ENCODE measurements at places on chromosomes 3 and 15.

GRCh38 chr15:40104865-40105516 is 3.7 kb downstream of the BMF start:
- DNase-seq = no peak

DNA sequence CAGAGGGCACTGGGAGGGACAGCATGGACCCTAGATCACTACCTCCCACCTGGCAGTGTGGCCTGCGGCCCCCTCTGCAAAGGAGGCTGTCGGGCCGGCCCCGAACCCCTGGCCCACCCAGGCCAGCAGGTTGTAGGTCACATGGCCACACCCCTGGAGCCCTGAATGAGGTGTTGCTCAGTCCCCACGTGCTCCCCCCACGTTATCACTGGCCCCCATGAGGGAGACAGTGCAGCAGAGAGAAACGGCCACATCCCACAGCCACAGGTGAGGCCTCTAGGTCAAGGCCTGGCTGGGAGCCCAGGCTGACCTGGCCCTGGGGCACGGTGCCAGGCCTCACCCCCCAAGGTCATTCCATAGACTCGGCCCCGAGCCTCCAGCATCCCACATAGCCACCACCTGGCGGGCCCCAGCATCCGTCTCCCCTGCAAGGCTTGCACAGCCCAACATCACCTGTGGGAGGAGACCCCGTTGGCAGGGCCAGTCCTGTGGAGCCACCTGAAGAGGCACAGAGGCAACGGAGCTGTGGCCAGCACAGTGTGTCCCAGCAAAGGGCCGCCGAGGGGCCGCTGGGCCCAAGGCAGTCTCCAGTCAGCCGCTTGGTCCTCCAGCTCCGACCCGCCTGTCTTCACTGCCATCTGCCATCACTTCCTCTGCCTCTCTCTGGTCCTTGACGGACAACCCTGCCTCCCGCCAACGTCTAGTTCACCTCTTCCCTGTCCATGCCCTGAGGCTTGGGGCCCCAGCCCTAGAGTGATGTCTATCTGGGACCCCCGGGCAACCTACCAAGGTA is 53.1 kb downstream of the DNAJB8 start:
- no peak for DNase-seq

DNA sequence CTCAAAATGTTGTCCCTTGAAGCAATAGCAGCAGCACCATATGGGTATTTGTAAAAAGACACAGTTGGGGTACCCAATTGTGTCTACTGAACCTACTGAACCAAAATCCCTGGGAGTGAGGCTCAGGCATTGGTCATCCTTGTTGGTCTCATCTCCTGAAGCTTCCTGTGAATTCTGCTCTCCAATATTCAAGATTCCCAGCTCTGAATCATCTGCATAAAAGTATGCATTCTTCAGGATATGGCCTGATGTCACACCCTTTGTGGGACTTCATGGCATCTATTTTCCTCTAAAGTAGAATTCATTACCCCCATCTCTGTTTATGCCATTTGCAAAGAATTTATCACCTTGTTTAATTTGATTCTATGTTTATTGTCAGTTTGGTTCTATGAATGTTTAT is 13.3 kb upstream of the PTX3 start:
- no peak for DNase-seq

GRCh38 chr15:85630311-85630710 is 164.4 kb downstream of the KLHL25 start:
- DNase-seq = no peak

GRCh38 chr3:126659915-126660886 is 5.3 kb upstream of the TXNRD3 start:
- no peak for DNase-seq

DNA sequence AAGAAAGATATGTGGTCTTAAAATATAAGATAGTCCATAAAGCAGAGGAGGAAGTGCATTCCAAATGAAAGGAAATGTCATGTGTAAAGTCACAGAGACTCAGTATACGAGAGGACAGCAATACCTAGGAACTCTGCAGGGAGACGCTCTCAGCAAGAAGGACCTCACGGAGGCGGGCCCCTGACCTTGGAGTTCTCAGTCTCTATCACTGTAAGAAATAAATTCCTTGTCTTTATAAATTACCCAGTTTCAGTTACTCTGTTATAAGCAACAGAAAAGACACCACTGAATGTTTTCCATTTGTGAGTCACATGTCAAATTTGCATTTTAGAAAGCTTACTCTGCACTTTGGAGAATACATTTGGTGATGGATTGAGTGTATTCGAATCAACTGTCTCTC is 140.6 kb downstream of the GBE1 start:
- DNase-seq = no peak

DNA sequence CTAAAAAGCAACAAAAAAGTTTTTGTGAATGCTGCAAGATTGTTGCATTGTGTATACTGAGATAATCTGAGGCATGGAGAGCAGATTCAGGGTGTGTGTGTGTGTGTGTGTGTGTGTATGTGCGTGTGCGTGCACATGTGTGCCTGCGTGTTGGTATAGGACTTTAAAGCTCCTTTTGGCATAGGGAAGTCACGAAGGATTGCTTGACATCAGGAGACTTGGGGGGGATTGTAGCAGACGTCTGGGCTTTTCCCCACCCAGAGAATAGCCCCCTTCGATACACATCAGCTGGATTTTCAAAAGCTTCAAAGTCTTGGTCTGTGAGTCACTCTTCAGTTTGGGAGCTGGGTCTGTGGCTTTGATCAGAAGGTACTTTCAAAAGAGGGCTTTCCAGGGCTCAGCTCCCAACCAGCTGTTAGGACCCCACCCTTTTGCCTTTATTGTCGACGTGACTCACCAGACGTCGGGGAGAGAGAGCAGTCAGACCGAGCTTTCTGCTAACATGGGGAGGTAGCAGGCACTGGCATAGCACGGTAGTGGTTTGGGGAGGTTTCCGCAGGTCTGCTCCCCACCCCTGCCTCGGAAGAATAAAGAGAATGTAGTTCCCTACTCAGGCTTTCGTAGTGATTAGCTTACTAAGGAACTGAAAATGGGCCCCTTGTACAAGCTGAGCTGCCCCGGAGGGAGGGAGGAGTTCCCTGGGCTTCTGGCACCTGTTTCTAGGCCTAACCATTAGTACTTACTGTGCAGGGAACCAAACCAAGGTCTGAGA is 4.7 kb downstream of the BHLHE40 start:
- DNase-seq = peak; percentile 74

DNA sequence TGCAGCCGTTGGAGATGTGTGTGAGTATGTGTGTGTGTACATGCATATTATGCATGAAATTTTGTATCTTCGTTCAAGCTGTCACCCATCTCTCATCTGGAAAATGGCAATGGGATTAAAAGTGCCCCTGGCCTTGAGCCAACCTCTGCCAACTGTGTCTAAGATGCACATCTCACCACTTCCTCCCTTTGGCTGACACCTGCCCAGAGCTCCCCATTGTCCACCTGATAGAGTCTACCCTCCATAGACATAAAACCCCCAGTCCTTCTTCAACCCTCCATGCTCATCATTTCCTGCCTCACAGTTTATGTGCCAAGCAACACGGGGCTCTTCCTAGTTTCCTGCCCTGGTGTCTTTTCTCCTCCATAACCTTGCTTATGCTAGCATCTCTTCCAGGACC is 187.5 kb upstream of the HES1 start:
- no peak for DNase-seq

GRCh38 chr15:52879145-52879544 is 89.0 kb upstream of the ONECUT1 start:
- DNase-seq = no peak

GRCh38 chr3:56336023-56336422 is 132.2 kb downstream of the ERC2 start:
- no peak for DNase-seq

- no peak for DNase-seq
These were observed 70.4 kb downstream of the UMPS start for GRCh38 chr3:124800511-124801258.

DNA sequence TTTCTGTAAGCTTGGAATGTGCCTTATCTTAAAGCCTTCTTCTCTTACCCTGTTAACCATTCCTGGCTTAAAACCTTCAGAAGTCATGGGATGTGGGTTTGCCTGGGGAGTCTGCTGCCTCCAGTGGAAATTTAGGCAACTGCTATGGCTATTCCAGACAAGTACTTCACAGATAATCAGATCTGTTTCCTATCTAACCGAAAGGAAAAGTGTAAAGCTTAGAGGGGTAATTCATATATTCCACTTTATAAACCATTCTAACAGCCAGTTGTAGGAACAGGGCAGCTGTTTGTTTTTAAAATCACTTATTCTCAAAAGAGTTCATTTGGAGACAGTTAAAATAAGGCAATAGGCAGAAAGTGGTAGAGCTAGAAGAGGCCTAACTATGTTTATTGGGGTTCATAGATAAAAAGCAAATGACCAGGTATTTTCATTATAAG is 219.9 kb downstream of the TCF12 start:
- DNase-seq = no peak

DNA sequence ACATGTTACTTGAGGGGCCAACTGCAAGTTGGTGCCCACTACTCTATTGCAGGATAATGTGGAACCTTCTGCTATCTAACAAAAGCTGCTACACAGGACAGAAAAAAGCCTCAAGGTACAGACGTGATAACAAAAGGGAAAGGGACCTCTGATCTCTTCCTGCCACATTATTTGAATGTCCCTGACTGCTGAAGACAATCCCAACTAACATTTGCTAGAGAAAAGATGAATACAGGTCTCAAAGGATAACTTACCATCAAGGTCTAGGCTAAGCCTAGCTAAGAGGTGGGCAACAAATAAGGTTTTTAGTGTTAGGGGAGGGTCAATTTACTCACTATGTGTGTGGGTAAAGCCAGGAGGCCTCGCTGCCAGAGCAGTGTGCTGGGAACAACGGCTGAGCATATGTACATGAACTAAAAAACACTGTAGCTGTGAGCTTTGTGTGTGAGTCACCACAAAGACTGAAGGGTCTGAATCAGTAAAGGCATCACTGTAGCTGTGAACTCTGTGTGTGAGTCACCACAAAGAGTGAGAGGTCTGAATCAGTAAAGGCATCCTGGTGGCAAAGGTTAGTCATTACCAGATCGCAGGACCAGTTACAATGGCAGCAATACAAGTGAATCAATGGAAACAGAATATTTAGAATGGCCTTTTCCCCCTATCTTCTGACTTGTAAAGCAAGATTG is 111.7 kb downstream of the LMLN start:
- peak; percentile 66 for DNase-seq

DNA sequence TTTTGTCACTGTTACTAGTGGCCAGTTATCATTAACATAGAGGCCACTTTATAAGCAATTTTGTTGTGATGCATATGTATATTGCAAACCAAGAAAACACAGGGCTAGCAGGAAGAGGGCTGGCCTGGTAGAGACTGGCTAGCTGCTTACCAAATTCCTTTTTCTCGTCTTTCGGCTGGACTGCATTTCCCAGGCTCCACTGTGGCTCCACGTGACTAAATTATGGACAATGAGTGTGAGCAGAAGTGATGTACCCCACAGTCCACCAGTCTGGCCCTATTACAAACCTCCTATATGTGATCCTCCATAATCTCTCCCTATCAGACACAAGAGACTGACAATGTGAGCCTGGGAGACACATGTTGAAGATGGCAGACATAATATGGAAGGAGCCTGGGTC is 257.0 kb downstream of the MFSD1 start:
- no peak for DNase-seq

DNA sequence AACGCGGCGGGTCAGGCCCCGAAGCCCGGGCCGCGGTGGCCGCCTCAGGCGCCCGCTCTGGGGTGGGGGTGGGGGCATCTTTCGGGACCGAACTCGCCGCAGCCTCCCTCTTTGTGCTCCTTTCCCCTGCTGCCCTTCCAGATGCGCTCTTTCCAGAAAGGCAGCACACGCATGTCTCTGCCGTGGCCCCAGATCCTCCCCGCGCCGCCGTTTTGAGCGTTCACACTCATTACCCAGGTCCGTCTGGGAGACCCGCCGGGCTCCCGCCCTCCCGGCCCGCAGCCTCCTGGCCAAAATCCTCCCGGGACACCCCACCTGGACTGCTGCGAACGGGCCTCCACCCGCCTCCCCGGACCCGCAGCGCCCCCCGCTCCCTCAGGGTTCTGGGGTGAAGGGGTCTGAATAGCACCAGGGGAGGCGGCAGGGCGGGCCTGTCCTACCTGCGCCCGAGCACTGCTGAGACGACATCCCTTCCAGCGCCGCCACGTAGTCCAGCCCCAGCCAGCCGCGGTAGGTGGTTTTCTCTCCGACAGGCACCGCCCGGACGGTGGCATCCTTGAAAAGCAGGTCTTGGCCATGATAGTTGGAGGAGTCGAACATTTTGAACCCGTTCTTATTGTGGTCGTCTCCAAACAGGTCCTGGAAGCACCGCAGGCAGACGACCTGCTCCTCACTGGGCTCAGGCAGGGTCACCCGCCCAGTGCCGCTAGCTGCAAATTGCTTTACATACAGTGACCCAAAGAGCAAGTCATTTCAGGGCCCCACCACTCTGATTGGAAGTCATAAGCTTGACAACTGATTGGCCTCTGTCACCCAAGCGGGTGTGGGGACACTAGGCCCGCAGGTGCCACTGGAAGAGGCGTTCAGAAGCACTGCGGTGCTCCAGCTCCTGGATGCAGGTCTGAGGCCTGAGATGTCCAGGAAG is 25.9 kb downstream of the MELTF start:
- no peak for DNase-seq

DNA sequence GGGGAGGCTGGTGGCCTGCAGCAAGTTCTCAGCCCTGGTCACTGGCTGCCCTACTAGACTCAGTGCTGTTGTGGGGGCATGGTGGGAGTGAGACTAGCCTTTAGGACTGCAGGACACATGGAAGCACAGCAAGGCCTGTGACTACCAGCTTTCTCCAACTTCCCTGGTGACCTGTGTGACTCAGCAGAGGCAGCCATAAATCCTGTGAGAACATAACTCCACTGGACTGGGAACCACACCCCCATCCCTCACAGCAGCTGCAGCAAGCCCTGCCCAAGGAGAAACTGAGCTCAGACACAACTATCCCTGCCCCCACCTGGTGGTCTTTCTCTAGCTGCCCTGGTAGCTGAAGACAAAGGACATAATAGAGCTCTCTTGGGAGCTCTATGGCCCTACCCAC is 111.3 kb downstream of the DCLK3 start:
- no peak for DNase-seq

DNA sequence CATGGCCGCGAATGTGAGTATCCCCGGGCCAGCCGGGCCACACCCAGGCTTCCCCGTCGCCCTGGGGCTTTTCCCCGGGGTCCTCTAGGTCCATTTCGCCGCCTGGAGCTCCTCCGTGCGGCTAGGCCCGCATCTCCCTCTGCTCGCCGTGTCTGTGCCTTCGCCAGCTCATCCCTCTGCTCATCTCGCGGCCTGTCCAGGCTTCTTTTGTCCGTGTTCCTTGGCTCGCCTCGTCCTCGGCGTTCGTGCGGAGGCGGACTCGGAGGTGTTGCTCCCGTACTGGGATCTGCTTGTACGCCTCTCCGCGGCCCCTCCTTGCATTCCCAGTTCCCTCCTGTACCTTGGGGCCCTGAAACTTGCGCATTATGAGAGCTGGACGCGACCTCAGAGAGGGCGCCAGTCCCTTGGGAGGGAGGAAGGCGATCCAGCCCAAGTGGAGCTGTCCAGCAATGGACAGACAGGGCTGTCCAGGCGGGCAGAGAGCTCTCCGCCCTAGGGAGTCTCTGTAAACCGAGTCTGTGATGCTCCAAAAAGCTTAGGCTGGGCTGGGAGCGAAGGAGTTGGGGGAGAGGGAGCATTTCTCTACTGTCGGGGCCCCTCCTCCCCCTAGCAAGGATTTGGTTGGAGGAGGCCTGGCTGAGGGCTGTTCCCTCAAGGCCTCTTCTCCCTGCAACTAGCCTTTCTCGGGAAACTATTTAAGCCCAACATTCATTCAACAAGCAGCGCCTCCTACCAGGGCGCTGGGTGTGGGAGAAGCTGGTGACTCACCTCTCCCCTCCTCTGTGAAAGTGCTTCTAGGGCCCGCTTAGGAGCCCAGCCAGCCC is 553 bp downstream of the TMEM43 start:
- DNase-seq = peak; percentile 74

Measured in AG04450 (cell line).